ENCODE measurements at places on chromosomes 4 and X.

DNA sequence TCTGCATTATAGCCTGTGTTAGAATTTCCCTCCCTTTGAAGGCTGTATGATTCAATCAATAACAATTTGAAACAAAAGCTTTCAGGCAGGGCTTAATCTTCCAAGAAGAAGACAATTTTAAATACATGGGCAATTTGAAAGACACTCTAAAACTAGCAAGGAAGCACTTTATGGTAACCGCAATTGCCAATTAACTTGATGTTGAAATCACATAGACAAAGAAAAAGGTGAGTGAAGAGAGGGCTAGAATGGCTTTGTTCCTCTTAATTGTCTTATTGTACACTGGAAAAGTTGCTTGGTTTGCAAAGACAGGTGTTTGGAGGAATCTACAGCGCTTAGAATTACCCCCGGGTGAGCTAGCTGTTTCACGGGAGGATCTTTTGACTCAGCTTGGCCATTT is 74.4 kb upstream of the PRKX start:
- DNase-seq, result no peak

GRCh38 chrX:106397788-106398538 is 213.8 kb upstream of the RADX start:
- DNase-seq, result no peak

GRCh38 chr4:10761903-10762302 is 77.3 kb upstream of the CLNK start:
- no peak for DNase-seq

DNA sequence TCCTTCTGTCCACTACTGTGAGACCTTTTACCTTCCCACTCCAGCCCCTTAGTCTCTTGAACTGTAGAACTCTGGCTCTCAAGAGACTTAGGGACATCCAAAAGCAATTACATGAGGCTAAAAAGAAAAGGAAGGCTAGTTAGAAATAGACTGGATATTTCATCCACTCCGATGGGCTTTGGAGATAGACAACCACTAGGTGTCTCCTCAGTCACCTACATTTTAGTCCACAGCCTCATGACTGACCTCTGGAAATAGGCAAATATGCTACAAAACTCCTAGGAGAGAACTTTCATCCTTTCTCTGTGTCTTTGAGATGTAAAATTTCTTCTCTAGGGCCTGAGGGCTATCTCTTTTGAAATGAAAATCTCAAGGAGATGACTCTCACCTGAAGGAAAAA is 45.1 kb upstream of the LAMP2 start:
- DNase-seq, result no peak

GRCh38 chr4:7295197-7295910 is 103.0 kb downstream of the SORCS2 start:
- DNase-seq, result no peak

GRCh38 chr4:77021614-77022089 is 54.1 kb downstream of the CCNI start:
- no peak for DNase-seq

DNA sequence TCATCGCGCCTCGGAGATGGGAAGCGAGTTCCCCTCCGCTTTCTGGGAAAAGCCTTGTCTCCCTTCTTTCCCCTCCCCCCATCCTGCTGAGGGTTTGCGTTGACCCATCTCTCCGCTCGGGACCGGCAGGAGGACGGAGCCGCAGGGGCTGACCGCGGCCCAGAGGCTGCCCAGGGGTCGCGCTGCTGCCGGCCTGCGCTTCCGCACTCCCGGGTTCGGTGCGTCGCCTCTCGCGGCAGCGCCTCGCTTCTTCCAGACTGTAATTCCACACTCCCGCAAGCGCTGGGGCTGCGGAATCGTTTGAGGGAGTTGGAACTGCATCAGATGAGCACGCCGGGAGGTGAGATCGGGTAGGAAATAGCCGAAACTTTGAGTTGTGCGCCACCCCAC is 88.3 kb downstream of the BCOR start:
- DNase-seq, result no peak

DNA sequence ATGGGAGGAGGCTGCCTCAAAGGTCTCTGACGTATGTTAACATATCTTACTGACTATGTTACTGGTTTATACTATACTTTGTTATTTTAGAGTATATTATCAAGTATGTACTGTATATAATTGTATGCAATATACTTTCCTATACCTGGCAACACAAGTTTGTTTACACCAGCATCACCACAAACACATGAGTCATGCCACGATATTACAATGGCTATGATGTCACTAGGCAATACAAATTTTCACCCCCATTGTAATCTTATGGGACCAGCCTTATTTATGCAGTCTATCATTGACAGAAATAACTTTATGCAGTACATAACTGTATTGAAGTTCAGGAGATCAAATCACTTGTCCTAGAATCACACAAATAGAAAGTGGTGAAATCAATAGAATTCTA is 329.9 kb upstream of the SLC7A11 start:
- no peak for DNase-seq

- no peak for DNase-seq
Observed at GRCh38 chrX:134548257-134549201, 88.6 kb downstream of the HPRT1 start.

DNA sequence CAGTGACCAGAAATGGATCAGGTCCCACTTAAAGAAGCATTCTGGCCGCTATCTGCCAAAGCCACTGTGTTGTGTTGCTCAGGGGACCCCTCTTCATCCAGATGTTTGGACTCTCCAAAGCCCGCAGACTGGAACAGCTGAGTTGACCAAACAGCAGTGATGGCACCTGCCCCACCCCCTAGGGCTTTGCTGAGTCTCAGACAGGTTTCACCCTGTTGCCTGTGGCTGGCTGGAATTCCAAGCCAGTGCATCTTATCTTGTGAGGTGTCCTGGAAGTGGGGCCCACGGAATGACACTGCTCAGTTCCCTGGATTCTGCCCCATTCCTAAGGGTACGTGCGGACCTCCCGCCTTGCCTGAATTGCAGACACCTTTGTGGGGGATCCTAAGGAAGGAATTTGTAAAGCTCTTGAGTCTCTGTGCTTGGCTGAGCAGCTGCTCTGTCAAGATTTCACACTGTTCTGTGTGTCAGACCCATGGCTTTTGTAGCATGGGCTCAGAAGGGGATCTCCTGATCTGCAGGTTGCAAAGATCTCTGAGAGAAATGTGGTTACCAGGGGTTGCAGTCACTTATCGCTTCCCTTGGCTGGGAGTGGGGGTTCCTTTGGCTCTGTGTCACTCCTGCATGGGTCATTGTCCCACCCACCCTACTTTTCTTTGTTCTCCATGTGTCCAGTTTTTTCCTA is 1707.9 kb upstream of the PCDH10 start:
- no peak for DNase-seq

DNA sequence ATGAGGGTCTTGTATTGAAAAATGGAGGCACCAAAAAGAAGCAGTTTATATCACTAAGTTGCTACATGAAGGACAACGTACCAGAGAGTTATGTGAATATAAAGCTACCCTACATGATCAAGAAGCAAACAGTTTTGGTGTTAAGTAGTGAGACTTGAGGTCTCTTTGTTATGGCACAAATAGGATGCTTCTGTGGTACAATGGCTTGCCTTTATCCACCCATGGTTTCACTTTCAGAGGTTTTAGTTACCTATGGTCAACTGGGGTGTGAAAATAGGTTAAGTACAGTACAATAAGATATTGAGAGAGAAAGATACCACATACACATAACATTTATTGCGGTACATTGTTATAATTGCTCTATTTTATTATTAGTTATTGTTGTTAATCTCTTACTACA is 229.2 kb upstream of the SLIT2 start:
- no peak for DNase-seq

- no peak for DNase-seq
Observed at GRCh38 chr4:85905761-85906160, 430.8 kb downstream of the ARHGAP24 start.

GRCh38 chr4:2647403-2648158 is 108.6 kb downstream of the TNIP2 start:
- no peak for DNase-seq

GRCh38 chr4:57553728-57554127 is 443.5 kb upstream of the IGFBP7 start:
- no peak for DNase-seq

GRCh38 chr4:75306506-75306905 is 207.7 kb downstream of the RCHY1 start:
- no peak for DNase-seq

- no peak for DNase-seq
Observed at GRCh38 chrX:74490247-74490646, 69.0 kb downstream of the SLC16A2 start.
